CD4-positive, alpha-beta memory T cell (primary cell): ENCODE measurements at places on chromosomes 13 and 19. TPM values are rescaled to one million over a fixed set of nuclear protein-coding genes. Genes with fewer than 3 reads are reported as not detected.

The ADM5 gene
- total RNA-seq = 4.4 TPM

The ZNF578 gene
- total RNA-seq = 3.6 TPM

The PLIN5 gene
- 2.2 TPM for total RNA-seq

The PVR gene
- 1.0 TPM for total RNA-seq

The VPS36 gene
- 59.9 TPM for total RNA-seq

The PLK5 gene
- not detected for total RNA-seq

The ZNF460 gene
- 69.6 TPM for total RNA-seq

The ZNF549 gene
- total RNA-seq = 21.8 TPM

The TNNT1 gene
- not detected for total RNA-seq

The SLAIN1 gene
- total RNA-seq = 55.1 TPM

The ZNF738 gene
- 9.8 TPM for total RNA-seq

The TMPRSS9 gene
- not detected for total RNA-seq

The KRTDAP gene
- total RNA-seq = not detected

The GRIK5 gene
- 0.12 TPM for total RNA-seq

The EPSTI1 gene
- total RNA-seq = 17.1 TPM

The TLE6 gene
- total RNA-seq = not detected

The ZNF573 gene
- total RNA-seq = 31.1 TPM

The GPC6 gene
- total RNA-seq = not detected

The CGB3 gene
- total RNA-seq = not detected
